Activated CD4-positive, alpha-beta T cell treated with anti-CD3 and anti-CD28 coated beads for 24 hours (primary cell): ENCODE measurements at places on chromosomes 12 and 14.

GRCh38 chr12:66319266-66319954 is 17.1 kb downstream of the HELB start:
- DNase-seq, result no peak

GRCh38 chr12:111353026-111353425 is 15.9 kb downstream of the PHETA1 start:
- no peak for DNase-seq

DNA sequence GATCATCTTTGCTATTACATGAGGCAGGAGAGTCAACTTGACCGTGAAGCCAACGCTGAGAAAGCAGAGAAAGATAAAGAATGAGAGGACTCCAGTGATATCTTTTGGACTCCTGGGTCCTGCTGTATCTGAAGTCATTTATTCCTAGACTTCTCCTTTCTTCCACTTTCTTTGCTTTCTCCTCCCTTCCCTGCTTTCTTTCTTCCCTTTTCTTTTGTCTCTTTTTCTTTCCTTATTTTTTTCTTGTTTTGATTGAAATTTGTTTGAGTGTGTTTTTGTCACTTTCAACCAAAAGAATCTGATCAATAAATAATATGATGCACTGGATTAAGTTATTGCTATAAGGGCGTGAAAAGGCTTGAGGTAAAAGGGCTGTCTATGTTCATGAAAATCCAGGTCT is 13.4 kb upstream of the GALNT6 start:
- no peak for DNase-seq

GRCh38 chr12:96617178-96617577 is 127.8 kb downstream of the CFAP54 start:
- no peak for DNase-seq
